ENCODE measurements at places on chromosomes 6 and 20.
A peak's percentile ranks its signal among the peaks of the same experiment; 100 is the strongest.

DNA sequence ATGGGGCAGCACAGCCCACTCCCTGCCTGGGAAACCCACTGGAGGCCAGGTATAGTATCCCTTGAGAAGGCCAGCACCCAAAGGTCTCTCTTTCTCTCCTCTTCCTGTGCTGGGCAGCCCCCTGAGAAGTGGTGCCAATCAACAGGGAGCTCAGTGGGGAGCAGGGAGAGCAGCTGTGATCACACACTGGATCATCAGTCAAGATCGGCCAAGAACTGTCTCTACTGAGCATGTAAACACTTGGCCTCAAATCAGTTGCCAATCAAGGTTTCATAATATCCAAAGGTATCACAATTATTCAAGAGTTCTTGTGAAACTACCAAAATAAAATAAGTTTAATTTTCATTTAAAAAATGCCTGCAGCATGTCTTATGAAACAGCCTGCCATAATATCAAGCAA, 18.8 kb downstream of the MRPL14 start:
- ATAC-seq = no peak

GRCh38 chr6:11185204-11185842, 47.1 kb downstream of the NEDD9 start:
- peak; percentile 31 for ATAC-seq

- ATAC-seq = no peak
Measured at GRCh38 chr6:16190214-16190613, 48.2 kb upstream of the GMPR start.

- no peak for ATAC-seq
Measured at GRCh38 chr6:157075549-157076450, 247.5 kb downstream of the TMEM242 start.

DNA sequence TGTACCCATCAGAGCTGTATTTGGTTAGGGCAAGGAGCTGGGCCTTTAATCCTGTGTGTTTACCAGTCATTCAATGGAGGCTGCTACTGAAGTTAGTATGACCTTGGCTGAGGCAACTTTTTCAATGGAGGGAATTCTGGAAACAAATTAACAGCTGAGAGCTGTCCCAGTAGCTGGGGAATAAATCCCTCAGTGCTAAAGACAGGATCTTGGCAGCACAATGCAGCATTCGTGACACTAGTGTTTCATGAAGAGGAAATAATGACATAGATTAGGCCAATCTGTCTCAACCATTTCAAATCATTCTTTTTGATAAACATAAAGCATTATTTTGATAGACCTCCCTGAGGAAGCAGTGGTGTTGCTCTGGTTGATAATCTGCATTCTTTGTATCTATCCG, 42.9 kb downstream of the GRM1 start:
- no peak for ATAC-seq

GRCh38 chr6:163444077-163444476, 29.6 kb downstream of the QKI start:
- ATAC-seq = no peak

GRCh38 chr6:167210375-167211294, 52.9 kb upstream of the GPR31 start:
- no peak for ATAC-seq

GRCh38 chr6:166714187-166714510, 87.1 kb upstream of the RPS6KA2 start:
- no peak for ATAC-seq

- no peak for ATAC-seq
Measured at GRCh38 chr6:89768324-89768723, 51.3 kb downstream of the MDN1 start.

GRCh38 chr6:134875367-134875766, 74.5 kb downstream of the ALDH8A1 start:
- ATAC-seq = no peak

DNA sequence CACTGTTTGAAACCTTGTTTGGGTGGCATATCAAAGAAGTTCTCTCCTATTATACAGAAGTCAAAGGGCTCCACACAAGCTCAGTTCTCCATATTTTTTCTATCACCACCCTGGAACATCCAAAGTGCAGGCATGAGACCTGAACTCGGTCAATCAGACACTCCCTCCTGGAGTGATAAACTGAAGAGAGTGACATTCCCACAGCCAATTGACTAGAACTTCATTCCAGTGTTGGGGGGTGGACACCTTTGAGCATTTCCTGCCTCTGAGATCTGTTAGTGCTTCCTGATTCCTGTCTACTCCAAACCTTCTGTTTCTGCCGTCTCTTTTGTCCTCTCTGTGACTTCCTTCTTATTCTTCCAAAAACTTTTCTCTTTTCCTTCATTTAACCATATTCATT, 220.7 kb upstream of the NOX3 start:
- no peak for ATAC-seq

All from gastroesophageal sphincter (tissue), 4 donors.